ENCODE measurements at places on chromosomes 7 and 10. TPM values are rescaled to one million over a fixed set of nuclear protein-coding genes. Genes with fewer than 3 reads are reported as not detected.

BAMBI gene
- 2.5 TPM for total RNA-seq

CTTNBP2 gene
- total RNA-seq: 18.0 TPM

PHKG1 gene
- total RNA-seq: 0.57 TPM

MAP3K8 gene
- 9.4 TPM for total RNA-seq

BEND7 gene
- 3.7 TPM for total RNA-seq

GRCh38 chr10:3495281-3495680, 289.7 kb downstream of the KLF6 start:
- no peak for DNase-seq

DNA sequence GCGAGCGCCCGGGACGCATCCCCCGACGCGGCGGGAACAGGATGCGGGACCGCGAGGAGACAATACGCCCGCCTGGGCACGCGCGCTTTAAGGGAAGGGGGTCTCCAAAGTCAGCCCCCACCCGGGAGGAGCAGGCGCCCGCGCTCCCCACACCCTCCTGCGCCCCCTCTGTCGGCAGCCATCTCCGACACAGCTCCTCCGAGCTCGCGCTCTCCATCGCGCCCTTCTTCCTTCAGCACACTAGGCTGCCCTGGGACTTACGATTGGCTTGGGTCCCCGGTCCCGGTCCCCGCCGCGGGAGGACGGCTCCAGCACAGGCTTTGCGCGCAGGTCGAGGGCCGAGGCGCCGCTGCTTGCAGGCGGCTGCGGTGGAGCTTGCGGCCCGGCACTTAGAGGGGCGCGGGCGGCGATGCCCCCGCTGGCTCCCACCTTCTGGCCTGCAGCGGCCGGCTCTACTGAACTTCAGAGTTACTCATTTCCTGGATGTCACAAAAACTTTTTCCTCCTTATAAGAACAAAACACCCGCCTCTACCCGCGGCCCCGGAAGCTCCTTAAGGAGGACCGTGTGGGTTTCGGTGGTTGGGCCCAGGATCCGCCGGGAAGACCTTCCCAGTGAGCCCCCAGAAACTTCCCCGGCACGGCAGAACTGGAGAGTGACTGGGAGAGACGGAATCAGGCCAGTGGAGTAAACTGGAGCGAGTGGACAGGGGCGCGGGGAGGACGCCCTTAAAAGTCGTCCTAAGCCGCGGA, at the start of gene ITPRIP:
TSS of gene ITPRIP (minus strand) at position 481 of the 751 bp plus-strand sequence. CDS start 22,414 bp downstream, outside the sequence.
- peak; percentile 60 for DNase-seq

- no peak for DNase-seq
These were observed 51.6 kb downstream of the PRLHR start for GRCh38 chr10:118543714-118544400.

DNA sequence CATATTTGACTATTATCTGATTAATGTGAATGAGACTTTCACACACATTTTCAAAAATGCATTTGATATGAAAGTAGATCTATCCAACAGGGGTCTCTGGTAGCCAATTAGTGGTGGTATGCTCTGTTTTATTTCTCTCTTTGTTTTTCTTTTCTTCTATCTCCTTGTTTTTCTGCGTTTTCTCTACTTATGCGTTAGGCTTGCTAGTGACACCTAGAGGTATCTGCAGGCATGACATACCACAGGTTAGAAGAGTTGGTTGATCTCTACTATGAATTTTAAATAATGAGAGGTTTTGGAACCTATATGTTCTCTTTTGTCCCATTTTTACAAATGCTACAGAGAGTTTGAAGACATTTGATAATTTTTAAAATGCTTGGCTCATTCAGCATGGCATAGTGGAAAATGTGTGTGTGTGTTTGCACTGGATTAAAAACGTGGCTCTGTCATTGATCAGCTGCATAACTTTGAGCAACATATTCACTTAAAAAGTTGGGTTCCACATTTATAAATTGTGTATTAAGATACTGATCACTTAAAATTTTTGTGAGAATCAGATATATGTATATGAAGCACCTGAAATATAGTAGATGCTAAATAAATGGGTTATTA, 28.1 kb upstream of the PLXDC2 start:
- DNase-seq: no peak

DNA sequence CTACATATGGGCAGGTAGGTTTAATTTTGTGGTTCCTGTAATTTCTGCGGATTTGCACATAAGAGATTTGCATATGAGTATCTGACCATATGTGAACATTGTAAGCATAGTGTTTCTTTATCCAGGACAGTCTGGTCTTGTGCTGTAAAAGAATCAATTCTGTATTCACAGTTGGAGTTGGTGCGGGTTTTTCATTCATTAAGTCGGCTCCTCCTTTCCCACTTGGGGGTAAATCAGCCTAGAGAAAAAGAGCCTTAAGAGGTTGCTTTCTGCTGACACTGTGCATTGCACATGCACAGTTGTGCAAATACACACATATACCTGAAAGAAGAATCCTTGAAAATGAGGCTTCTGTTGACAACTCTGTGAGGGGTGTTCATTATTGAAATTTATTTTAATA, 6.1 kb upstream of the CYP26C1 start:
- no peak for DNase-seq

- DNase-seq: no peak
These were observed 59.4 kb downstream of the EBLN1 start for GRCh38 chr10:22158426-22158825.

- no peak for DNase-seq
These were observed at the start of gene TMEM26 for GRCh38 chr10:61452655-61453641. Gene TMEM26 (minus strand): TSS chr10:61453381. CDS start chr10:61453081, 300 bp downstream.

GRCh38 chr10:69744971-69745370, 56.7 kb upstream of the COL13A1 start:
- DNase-seq: no peak
